Nasal cavity respiratory epithelium epithelial cell of viscerocranial mucosa (primary cell): ENCODE measurements at places on chromosomes 1 and 21. TPM values are rescaled to one million over a fixed set of nuclear protein-coding genes. Genes with fewer than 3 reads are reported as not detected.

TDRD5 gene
- total RNA-seq, result under 0.01 TPM in 1 of 2 replicates, not detected in the other

CRB1 gene
- 0.07 and 0.34 TPM in 2 replicates for total RNA-seq

OR2AJ1 gene
- not detected in 2 replicates for total RNA-seq

LHX8 gene
- not detected in 2 replicates for total RNA-seq

RBP7 gene
- 0.28 TPM in 1 of 2 replicates, not detected in the other for total RNA-seq

NR5A2 gene
- total RNA-seq, result under 0.01 TPM in 1 of 2 replicates, not detected in the other

FAM131C gene
- total RNA-seq, result 0.34 and 1.00 TPM in 2 replicates

GJA9 gene
- under 0.01 and 0.50 TPM in 2 replicates for total RNA-seq

TAF13 gene
- 123 and 193 TPM in 2 replicates for total RNA-seq

CYP4B1 gene
- under 0.01 and 9.0 TPM in 2 replicates for total RNA-seq

VPS26C gene
- 49.2 and 62.4 TPM in 2 replicates for total RNA-seq

TAS1R1 gene
- not detected in 2 replicates for total RNA-seq

USH2A gene
- not detected in 2 replicates for total RNA-seq

E2F2 gene
- total RNA-seq, result under 0.01 and 0.36 TPM in 2 replicates

HLX gene
- total RNA-seq, result 0.07 TPM in 1 of 2 replicates, not detected in the other

CTH gene
- 14.7 and 38.3 TPM in 2 replicates for total RNA-seq

C1QTNF12 gene
- 0.93 and 1.4 TPM in 2 replicates for total RNA-seq

DNM3 gene
- total RNA-seq, result 0.34 and 2.1 TPM in 2 replicates

VN1R5 gene
- total RNA-seq, result not detected in 2 replicates
